ENCODE measurements at places on chromosomes 3 and 15.

GRCh38 chr3:195766671-195767070 is 45.1 kb downstream of the MUC4 start:
- no peak for DNase-seq

DNA sequence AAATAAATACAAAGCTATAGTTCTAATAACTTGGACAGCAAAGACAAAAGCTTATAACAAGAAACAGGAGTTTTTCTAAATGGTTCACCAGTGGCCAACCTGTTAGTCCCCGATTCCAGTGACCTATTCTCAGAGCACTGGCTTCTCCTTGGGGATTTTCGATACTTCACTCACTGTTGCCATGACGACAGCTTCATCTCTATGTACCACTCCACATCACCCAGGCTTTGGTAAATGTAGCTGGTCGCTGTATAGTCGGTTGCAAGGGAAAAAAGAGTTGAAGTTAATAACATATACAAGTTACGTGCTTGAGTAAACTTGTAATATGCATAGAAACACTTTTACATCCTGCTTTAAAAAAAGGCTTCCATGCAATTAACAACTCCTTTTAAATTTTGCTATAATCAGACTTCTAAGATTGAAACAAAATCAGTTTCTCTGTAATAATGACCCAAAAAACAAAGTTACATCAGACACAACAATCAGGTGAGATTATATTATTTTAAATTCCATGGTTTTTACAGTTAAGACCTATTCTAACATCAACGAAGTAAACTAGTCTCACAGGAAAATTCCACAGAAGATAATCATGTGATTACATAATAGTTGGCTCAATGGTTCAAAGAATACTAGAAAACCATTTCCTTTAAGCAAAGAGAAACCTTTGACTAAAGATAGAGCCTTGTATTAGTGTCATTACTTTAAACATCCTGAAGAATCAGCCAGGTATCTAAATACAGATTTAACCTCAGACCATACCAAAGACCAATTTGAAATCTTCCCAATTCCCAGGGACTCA is 2.9 kb downstream of the CCNL1 start:
- no peak for DNase-seq

- no peak for DNase-seq
These were observed 19.8 kb downstream of the HMG20A start for GRCh38 chr15:77440378-77440999.

GRCh38 chr3:61809879-61810278 is 248.5 kb downstream of the PTPRG start:
- DNase-seq = no peak

DNA sequence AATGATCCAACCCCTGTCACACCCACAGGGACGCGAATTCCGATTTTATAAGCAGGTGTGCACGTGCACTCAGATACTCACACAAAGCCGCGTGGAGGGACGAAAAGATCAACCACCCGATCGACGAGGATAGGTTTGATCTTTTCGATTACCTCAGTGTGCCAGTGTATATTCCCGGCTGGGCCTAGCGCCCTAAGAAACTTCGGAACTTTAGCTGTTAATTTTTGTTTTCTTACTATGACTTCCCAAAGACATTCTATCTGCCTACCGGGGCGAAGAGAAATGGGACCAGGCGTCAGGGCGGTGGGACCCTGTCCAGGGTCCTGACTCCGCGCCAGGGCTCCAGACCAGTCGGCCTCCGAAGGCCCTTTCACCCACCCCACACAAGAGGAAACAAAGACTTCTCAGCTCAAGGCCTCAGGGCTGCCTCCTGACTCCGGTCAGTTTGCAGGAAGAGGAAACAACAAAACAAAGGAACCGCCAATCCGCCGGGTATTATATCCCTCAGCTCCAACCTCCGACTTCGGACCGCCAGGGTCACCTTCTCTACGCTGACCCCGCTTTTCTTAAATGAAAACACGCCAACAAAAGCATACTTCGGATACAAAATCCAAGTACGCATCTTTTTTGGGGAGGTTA is 6.8 kb downstream of the ONECUT1 start:
- no peak for DNase-seq

- DNase-seq = peak; percentile 12
These were observed 31.4 kb upstream of the PRTG start for GRCh38 chr15:55774113-55774970.

DNA sequence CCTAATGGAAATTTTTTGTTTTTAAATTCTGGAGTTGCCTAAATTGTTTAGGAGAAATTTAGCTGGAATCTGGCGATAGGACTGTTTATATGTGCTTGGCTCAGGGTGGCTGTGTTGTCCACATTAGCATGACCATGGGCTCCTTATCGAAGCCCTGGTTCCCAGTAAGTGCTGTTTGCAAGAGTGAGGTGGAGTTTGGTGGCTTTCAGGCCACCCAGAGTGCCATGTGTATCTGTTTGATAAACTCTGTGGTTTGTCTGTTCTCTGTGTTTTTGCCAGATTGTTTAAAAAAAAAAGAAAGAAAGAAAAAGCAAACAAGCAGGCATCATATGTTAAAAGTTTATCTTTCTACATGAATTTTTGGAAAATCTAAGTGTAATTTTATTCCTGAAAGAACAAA is 51.5 kb downstream of the PLCL2 start:
- DNase-seq = no peak

DNA sequence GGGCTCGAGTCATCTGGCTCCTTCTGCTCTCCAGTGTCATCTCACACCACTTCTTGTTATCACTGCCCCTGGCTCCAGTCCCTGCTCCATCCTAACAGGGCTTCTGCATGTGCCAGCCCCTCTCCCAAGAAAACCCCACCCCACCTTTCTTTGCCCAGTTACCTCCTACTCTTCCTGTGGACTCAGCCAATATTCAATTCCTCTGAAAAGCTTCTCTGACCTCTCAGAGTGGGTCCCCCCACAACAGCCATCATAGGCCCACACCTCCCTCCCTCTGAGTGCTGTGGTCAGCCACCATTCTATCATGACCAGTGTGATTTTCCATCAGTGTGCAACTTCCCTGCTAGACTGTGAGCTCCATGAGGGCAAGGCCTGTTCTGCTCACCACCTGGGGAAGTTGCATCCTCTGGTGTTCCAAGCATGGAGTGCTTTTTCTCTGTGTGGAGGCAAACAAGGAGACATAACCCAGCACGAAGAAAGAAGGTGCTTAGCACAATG is 71.6 kb downstream of the ADCY5 start:
- DNase-seq = no peak

- DNase-seq = no peak
These were observed 660.9 kb upstream of the CBLB start for GRCh38 chr3:106529738-106530137.

GRCh38 chr3:108914774-108915641 is 38.7 kb downstream of the GUCA1C start:
- DNase-seq = peak; percentile 41

- no peak for DNase-seq
These were observed 366.8 kb upstream of the GBE1 start for GRCh38 chr3:82128271-82128670.

DNA sequence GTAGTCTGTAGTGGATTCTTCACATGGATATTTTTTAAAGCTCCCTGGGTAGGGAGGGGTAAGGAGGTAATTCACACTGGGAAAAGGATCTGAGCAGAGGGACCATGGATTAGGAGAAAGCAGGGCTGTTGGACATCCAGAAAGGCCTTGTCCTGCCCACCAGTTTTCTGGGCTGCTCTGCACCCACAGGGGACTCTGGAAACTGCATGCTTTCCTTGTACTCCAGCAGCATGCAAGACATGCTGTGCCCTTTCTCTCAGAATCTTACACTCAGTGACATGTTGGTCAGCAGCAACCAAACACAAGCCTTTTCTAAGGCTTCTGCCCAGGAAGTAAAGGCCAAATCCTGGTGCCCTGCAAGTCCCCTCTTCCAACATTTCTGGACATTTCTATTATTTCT is 2.5 kb upstream of the FBN1 start:
- no peak for DNase-seq

- no peak for DNase-seq
These were observed 510.3 kb downstream of the GBE1 start for GRCh38 chr3:81251096-81251495.

- no peak for DNase-seq
These were observed 1211.8 kb upstream of the ALCAM start for GRCh38 chr3:104154896-104155295.

DNA sequence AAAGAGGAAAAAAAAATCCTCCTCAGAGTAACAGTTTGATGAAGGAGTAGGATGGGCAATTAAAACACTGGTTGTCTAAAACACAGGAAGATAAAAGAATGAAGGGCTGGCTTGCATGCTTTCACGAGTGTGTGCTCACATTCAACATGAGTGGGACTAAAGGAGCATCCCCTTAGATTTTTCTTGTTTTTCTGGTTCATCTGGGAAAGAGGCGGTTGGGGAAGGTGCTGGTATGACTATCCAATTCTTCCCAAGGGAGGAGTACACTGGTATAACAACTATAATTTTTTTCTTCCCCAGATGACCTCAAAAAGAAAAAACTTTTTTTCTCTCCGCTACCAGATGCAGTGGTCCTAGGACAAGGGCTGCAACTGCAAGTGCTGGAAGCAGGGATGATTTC is 143.7 kb downstream of the MYO9A start:
- no peak for DNase-seq

DNA sequence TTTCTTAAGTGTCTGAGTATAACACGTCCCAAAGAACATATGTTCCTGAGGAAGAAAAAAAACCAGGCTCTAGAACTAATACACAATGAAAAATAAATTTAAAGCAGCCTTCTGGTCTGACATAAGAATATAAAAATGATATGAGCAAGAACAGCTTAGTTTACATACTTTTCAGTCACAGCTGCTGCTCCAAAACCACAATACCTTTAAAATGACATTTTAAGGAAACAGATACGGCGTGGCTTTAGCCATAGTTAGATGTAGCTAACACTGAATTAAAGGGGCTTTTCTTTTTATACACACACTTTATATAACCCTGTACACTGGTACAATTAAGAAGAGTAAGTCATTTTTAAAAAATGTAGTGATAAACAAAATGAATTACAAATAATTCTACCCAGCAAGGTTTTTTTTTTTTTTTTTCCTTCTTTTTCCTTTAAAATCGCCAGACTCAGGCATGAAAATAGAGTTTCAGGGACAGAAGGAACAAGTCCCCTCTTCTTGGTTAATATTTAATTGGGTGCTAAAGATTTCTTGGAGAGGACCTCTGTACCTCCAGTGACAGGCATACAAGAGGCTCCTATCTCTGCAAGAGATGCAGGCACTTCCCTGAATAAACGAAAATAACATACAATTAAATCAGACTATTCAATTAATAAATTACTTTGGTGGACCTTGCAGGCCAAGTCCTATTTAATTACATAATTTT is 265.6 kb downstream of the FOXP1 start:
- DNase-seq = no peak

- DNase-seq = no peak
These were observed 15.1 kb upstream of the BLM start for GRCh38 chr15:90701880-90702630.

- DNase-seq = no peak
These were observed 82.2 kb upstream of the EPHA3 start for GRCh38 chr3:89025185-89025584.

- DNase-seq = no peak
These were observed 35.8 kb upstream of the BCL2L10 start for GRCh38 chr15:52148403-52148802.

DNA sequence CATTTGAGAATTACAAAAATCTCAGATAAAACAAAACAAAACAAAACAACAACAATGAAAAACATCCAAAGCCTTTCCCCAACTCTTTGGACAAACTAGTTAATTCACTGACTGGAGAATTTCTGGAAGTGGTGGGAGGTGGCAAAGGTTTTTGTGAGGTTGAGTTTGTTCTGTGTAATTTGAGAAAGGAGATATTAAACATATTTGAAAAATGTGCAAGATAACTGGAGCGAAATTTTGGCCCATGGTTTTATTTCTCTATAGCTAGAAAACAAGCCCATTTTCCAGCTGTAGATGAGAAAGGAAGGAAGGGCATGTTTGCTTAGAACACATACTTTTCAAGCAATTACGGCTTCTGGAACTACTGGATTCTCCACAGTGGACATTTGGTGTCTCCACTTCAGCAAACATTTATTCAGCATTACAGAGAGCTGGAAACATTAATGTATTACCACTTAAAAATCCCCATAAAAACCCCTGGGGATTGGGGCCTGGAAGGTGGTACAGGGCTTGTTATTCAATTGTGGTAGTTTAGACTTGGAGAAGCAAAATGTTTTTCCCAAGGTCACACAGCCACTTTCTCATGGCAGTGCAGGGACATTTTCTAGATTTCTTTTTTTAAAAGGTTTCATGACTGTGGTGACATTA is 135.8 kb downstream of the THSD4 start:
- no peak for DNase-seq

DNA sequence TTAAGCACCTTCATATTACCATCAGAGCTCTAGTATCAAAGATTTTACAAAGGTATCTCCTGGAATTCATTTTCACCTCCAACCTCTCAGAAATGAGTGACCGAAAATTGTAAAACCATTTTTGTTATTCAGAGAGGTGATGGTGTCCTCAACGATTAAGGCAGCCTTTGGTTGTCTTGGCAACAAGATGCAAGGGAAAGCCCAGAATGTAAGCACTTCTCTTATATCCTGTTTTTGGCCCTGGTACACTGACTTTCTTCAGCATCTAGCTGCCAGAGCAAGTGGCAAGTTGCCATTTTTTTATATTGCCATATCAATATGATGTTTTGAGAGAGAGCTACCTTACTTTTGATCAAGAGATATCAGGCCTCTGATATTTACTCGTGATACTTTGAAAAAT is 384.9 kb upstream of the NECTIN3 start:
- no peak for DNase-seq

Data from stimulated activated CD4-positive, alpha-beta T cell treated with anti-CD3 and anti-CD28 coated beads, Interleukin-1b, Interleukin-23, amount 100 ng/mL, for 24 hours (primary cell).